T-helper 9 cell (primary cell): ENCODE measurements at places on chromosomes 5 and 9.

DNA sequence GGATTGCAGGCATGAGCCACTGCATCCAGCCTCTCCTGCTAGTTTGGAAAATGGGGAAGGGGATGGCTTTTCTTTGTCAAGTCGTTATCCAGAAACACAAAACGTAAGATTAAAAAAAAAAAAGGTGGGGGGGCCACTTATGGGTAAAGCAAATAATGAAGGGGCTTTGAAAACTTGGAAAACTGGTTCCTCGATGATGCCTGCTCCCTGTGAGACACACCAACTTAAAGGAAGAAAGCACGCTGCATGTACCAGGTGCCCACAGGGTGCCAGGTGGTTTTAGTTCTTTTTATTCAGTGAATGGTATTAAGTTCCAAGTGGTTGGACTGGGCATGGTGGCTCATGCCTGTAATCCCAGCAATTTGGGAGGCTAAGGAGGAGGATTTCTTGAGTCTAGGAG is 170.1 kb downstream of the GOLPH3 start:
- DNase-seq, result no peak

- no peak for DNase-seq
Measured at GRCh38 chr5:57539281-57539701, 56.7 kb upstream of the ACTBL2 start.

DNA sequence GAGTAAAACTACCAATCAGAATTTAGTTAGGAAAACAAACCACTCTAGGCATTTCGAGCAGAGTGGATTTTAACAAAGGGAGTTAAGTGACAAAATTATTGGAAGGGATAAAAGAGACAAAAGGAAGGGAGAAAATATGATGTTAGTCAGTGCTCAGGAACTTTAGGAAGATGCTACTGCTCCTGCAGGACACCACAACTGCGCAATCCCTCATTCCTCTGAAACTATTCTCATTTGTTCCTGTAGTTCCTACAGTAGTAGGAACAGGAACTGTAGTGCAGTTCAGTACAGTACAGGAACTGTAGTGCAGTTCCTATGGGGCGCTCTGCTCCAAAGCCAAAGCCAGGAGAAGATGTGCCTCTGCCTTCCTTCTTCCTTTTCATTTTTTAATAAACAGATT is 29.9 kb upstream of the MEGF10 start:
- DNase-seq, result no peak

DNA sequence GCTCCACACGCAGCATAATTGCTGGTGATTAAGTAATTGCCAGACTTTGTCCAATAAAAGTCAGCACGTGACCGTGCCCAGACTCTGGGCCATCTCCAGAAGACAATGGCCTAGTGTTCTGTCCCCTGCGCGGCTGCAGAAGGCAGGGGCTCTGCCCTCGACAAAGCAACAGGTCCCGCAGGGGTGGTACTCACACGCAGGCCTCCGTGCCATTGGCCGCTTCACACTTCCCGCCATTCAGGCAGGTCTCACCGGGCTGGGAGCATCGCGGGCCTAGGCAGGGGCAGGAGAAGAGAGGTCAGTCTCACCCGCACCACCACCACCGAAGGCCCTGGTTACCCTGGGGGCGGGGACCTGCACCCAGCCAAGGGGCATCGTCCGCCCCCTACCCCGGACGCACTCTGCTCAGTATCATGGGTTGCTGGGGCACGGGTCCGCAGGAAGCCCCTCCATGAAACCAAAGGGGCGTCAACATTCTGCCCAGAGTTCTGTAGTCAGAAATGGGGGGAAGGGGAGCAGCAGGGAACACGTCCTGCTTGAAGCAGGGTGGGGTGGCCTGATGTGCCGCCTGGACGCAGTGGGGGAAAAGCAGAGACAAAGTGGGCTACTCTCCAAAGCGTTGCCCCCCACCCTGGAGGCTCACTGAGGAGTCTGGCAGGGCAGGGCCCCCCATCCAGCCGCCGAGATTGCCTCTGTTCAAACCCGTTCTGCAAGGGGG is 1.9 kb downstream of the NOTCH1 start:
- DNase-seq, result no peak

DNA sequence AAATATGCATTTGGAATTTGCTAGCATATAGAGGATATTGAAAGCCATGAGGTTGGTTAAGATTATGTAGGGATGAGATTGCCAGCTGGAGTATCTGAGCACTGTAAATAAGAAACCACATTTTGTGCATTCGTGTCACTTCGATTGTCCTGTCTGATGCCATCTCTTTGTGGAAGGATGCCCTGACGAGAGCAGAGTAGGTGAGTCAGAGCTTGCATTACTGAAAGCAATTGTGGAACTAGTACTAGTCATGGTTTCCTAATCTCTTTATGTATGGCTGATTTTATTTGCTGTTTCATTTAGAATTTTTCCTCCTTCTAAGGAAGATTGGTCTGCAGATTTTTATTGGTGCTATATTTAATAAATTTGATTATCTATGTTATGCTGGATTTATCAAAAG is 14.5 kb upstream of the TAS2R1 start:
- DNase-seq, result no peak
